Activated CD8-positive, alpha-beta T cell treated with anti-CD3 and anti-CD28 coated beads for 36 hours (primary cell): ENCODE measurements at places on chromosomes 5 and 9. TPM values are rescaled to one million over a fixed set of nuclear protein-coding genes. Genes with fewer than 3 reads are reported as not detected.
A peak's percentile ranks its signal among the peaks of the same experiment; 100 is the strongest.

GRCh38 chr5:38060354-38060753, 198.0 kb upstream of the EGFLAM start:
- DNase-seq, result no peak

GRCh38 chr9:112921549-112921948, 30.9 kb upstream of the SLC46A2 start:
- DNase-seq, result no peak

DNA sequence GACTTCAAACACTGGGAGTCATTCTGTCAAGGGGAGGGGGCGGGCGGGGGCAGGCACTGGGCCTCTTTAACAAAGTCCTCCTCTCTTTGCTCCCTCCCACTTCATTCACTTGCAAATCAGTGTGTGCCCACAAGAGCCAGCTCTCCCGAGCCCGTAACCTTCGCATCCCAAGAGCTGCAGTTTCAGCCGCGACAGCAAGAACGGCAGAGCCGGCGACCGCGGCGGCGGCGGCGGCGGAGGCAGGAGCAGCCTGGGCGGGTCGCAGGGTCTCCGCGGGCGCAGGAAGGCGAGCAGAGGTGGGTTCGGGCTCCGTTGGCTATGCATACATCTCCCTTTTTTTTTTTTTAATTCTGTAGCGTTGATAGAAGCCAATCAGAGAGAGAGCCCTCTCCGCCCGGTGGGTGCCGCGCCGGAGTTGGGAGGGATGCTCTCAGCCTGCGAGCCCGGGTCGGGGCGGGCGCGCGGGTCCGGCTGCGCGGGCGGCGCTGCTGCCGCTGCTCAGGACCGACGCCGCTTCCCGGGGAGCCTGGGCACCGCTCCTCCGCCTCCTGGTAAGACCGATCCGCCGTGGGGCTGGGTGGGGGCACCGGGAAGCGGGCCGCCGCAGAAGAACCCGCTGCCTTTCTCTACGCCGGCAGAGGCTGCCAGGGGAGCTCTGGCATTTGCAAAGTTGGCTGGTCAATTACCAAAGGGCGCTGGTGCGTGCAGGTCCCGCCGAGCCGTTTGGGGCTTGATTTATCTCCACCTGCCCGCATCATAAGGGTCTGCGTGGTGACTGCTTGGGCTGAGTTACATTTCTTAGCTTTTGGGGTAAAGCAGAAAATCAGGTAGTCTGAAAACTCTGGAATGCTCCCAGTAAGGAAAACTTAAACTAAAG, at the start of gene CDH6:
Gene CDH6, plus strand, starts transcription at position 96 of the 877 bp plus-strand sequence. CDS start 73,788 bp downstream, outside the sequence.
- DNase-seq, result no peak

DNA sequence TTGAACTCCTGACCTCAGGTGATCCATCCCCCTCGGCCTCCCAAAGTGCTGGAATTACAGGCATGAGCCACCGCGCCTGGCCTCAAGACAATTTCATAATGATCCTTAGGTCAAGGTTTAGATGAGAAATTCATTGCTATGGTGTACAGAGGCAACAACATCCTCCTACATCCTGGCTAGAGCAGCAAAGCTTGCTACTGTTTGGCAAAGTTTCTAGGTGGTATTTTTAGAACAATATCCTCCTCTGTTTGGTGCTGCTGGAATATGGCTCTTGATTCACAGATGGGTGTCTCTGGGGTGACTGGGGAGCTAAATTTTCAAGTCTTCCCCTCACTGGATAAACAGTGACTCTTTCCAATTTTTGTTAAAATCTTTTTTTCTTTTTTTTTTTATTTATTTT, 30.6 kb downstream of the CRHBP start:
- no peak for DNase-seq

GRCh38 chr9:80605129-80605528, 1033.4 kb downstream of the TLE4 start:
- no peak for DNase-seq

GRCh38 chr9:81622471-81623255, 66.7 kb downstream of the TLE1 start:
- DNase-seq, result no peak

DNA sequence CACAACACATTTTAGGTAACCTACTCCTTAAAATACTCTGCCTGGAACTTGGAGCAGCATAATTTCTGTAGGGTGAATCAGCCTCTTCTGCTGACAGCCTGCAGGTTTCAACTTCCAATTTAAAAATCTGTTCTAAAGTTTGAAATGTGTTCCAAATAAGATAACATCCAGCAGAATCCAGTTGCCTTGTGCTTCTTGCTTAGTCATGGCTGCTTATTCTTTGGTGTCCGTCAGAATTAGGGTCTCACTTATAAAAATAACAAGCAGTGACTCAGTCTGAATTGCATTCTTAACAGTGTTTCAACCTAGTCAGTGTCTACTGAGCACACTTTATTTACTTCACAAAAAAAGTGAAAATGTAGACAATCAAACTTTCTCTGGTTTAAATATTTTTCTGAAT, 3.7 kb downstream of the CDH6 start:
- no peak for DNase-seq

GRCh38 chr9:23015557-23015956, 568.9 kb downstream of the DMRTA1 start:
- DNase-seq, result no peak

DNA sequence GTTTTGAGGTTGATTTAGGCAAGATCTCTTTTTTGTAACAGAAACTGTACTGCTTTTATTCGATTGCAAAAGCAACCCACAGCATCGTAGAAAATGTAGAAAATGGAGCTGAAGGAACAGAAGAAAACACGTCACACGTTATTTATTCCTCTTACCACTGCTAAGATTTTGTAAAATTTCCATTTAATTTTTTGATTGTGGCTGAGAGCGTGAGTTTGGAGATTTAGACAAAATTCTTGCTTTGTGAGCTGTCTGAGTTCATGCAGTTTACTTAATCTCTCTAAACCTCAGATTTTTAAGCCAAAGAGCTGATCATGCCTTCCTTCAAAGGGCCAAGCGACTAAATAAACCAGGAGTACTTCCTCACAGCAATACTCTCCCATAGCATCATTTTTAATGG, 24.8 kb downstream of the DPYSL3 start:
- no peak for DNase-seq

DNA sequence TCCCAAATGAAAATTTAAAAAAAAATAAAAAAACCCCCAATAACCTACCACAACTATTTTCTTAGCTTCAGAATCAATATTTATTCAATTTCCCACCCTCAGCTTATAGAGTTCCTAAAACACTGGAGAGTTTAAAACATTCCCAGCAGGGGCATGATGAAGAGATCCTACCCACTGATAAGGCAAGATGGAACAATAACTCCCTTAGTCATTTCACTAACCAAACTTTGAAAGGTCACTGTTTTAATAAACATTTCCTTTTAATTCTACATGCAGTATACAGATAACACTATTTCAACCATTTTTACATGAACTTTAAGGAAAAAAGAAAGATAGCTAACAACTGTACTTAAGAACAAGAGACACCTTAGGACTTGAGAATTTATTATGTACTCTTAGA, 34.9 kb upstream of the ACOT12 start:
- no peak for DNase-seq

GRCh38 chr5:83029912-83030311, 47.3 kb downstream of the TMEM167A start:
- DNase-seq, result no peak

DNA sequence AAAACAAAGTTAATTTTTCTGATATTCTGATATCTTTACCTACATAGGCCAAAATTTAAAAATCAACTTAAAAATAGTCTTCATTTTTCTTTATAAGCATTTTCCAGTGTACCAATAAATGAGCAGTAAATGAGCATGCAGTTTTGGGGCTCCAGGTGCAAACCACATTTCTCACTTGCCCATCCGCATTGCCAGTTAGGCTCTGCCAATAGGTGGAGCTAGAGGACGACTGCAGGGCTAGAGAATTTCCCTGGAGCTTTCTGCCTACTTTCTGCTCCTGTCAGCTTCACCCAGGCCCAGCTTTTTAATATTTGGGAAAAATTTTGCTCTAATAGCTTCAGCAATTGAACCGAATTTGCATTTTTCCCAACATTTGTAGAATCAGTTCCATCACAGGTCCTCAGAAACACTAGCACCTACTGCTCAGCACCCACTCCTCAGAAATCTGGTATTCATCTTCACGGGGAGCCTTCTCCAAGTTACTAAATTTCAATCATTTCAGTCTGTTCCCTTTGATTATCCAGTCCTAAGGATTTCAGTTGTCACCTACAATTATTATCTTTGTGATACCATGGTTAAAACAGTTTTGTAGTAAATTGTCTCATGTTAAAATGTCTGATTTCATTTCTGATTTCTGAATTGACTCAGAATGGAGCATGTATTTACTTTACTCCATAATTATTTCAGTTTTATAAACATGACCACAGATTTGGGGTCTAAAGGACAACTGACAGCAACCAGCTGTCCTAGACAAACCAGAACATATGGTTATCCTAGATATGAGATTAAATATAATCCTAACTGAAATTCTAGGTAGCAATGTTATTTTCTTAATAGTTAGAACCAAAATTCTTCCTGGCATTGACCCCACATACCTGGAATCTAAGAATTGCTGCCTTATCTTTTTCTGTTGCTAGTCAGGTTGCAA, 104.6 kb upstream of the FAM174A start:
- peak; percentile 60 for DNase-seq

DNA sequence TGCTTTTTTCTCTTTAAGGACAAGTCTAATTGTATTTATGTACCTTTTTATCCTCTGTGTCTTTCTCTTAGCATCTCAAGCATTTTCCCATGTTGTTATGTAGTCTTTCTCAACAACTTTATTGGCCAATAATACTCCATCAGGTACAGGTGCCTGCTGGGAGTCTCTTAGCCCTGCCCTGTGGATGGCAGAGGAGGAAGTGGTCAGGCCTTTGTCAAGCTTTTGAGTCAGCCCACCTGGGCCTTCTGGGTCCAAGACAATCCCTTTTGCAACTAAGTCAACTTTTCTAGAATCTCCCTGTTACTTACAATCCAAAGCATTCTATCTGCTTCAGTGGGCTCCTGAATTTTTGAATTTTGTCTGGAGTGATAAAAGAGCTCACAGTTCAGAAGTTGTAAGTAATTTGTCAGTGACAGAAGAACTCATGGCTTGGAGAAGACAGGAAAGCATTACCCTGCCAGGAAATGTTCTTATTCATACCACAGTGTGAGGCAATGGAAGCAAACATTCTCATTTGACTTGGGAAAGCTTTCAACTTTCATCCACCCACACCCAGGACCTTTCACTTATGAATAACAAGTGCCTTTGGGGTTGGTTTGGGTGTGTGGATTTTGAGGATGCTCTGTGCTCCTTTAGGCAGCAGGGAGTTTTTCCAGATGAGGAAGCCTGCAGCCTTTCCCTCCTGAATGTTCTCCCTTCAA, 200.0 kb upstream of the S1PR3 start:
- DNase-seq, result no peak

GRCh38 chr5:171743436-171744076, 42.1 kb upstream of the SMIM23 start:
- no peak for DNase-seq

DNA sequence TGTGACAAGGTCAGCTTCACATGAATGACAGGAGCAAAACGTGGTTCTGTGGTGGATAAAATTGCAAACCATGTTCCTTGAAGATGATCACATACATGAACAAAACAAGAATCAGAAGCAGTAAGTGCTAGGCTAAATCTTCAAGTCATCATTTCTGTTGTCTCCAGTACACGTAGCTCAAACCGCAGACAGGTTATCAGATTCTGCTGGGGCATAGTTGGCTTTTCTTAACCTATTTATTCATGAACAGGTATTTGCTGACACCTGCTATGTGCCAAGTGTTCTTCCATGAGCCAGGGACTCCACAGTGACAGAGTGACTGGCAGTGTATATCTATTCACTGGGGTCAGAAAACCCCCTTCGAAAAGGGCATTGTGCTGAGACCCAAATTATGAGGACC, 20.8 kb downstream of the MFAP3 start:
- DNase-seq, result no peak

- DNase-seq, result no peak
These were observed 15.3 kb downstream of the ABLIM3 start for GRCh38 chr5:149156435-149157083.

DNA sequence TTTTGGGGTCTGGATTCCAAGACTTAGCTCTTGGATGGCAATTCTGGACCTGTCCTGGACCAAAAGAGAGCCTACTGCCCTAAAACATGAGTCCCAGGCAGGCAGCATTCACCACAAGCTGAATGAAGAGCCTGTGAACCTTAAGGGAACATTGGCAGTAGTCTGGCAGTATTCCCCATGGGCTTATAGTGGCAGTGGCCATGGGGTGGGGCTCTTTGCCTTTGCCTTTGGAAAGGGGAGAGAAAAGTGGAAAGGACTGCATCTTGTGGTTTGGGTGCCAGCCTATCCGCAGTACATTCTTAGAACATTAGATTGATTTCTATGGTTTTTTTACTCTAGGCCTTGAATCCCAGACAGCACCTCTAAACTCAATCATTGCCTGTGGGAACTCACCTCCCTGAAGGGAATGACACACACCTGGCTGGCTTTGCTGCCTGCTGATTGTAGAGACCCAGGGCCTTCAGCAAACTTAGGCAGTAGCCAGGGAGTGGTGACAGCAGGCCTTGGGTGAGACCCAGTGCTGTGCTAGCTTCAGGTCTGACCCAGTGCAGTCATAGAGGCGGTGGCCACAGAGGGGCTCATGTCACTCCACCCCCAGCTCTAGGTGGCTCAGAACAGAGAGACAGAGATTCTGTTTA, 216.3 kb downstream of the CETN3 start:
- no peak for DNase-seq

DNA sequence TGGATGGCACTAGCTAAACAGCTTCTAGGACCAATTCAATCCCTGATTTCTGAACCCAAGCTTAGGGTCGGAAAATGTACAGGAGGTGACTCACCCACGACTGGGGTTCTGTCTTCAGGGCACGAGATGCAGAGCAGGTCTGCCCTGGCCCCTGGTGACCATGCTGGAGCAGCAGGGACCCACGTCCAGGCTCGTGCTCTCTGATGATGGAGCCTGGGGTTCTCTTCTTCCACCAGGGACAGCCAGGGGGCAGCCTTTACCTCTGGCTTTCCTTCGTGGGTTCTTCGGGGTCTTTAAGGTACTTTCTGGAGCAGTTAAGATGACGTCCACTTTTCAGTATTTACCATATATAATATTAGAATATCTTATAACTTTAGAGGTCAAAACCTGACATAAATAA, 2.1 kb downstream of the CFAP77 start:
- DNase-seq, result peak; percentile 67

GRCh38 chr9:107636571-107637381, 147.2 kb upstream of the KLF4 start:
- no peak for DNase-seq

Gene CHD1
- total RNA-seq, result 52.8 TPM

Gene FRMD3
- total RNA-seq, result 0.27 TPM

Gene DMXL1
- 20.8 TPM for total RNA-seq

Gene ELOVL7
- total RNA-seq, result not detected

Gene DIPK1B
- not detected for total RNA-seq
